Placental pericyte (primary cell): ENCODE measurements at places on chromosomes 11 and 22. TPM values are rescaled to one million over a fixed set of nuclear protein-coding genes. Genes with fewer than 3 reads are reported as not detected.

The NARS2 gene
- total RNA-seq: 14.4 and 17.0 TPM in 2 replicates

The FGF4 gene
- total RNA-seq: not detected in 2 replicates

The TSGA10IP gene
- not detected in 2 replicates for total RNA-seq

The DBX1 gene
- not detected in 2 replicates for total RNA-seq

The NAALAD2 gene
- 0.29 and 0.44 TPM in 2 replicates for total RNA-seq
